IPS DF 6.9 (cell line): ENCODE measurements at places on chromosomes 16 and 17.
A peak's percentile ranks its signal among the peaks of the same experiment; 100 is the strongest.

- peak; percentile 75 for DNase-seq
Observed at GRCh38 chr17:40075201-40075941, 12.6 kb downstream of the THRA start.

GRCh38 chr16:10577305-10578202, 2.8 kb downstream of the EMP2 start:
- no peak for DNase-seq

- DNase-seq: no peak
Observed at GRCh38 chr17:3974980-3975379, 10.7 kb upstream of the ATP2A3 start.

DNA sequence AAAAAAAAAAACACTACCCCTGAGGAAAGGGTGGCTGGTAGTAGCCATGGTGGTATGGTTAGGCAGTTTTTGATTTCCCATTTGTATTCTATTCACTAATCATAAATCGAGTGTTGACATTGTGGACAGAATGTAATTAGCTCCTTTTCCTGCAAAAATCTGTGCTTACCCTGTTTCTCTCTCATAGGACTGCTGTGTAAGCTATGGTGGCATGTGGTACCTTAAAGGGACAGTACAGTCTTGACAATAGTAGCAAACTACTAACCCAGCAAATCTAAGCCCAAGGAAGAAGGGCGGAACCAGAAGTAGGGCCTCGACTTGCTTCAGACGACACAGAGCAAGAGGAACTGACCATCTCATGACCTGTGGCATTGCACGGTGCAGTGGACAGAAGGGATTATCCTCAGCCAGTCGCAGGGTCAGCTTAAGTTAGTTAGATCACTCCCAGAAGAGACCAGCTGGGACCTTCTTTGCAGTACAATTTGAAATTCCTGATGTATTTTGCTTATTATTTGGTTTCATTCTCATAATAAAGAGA, 36.3 kb downstream of the POLR3E start:
- DNase-seq: no peak

DNA sequence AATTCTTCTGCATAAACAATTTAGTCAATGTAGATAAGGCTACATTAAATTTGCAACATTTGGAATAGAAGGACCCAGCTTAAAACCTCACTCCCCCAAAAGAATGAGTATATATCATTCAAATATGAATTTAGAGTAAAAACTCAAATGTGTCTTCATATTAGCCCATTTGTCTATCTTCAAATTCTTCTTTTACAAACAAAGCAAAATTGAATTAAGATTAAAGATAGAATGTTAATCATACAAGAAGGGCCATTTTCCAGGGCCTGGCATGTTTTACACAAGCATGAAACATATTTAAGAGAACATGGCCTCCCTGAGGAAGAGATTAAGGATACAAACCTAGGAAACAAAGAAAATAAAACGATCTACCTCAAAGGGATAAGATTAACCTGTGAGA, 8.4 kb downstream of the TOX3 start:
- no peak for DNase-seq

DNA sequence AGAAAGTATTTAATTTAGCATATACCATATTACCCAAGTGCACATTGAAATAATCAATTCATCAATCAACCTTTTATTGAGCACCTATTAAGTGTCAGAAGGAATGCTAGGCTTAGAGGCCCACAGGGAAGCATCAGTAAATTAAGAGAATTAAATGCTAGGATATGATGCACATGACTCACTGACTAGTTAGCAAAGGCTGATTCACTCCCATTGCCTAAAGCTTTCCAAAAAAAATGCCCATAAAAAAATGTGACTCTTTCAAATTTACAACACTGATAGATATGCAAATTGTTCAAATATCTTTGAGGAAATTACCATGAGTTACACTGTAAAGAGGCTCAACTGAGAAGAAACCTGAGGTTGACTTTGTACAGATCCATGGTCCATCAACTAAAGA, 883.3 kb downstream of the CDH11 start:
- DNase-seq: no peak

DNA sequence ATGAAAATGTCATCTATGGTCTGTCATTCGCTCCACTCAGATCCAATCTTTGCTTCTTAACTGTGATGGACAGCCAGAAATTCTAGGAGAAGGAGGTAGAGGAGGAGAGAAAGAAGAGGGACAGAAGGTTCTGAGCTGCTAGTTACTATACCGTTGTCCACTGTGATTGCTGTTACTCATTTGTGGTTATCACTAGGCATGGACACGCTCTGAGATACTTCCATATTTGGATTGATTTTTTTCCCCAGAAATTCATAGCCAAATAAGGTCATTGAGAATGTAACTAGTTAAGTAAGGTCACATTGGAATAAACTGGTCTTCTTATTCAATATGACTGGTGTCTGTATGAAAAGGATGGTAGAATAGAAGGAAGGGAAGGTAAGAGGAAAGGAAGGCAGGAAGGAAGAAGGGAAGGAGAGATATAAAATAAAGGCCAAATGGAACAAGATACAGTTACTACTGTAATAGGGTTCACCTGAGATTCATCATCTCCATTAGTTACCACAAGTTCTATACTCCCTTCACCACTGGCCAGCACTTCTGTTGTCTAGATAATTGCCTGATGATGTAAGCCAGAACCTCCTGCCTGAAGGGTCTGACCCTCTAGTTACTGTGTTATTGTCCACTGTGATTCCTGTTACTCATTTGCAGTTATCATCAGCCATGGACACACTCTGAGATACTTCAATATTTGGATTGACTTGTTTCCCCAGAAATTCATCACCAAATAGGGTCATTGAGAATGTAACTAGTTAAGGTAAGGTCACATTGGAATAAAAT, 2.9 kb downstream of the KRTAP9-7 start:
- no peak for DNase-seq

- no peak for DNase-seq
Observed at GRCh38 chr16:50254072-50254471, 12.3 kb upstream of the ADCY7 start.

- no peak for DNase-seq
Observed at GRCh38 chr17:68019336-68019674, 16.2 kb upstream of the KPNA2 start.

- no peak for DNase-seq
Observed at GRCh38 chr16:51442141-51442870, 291.2 kb upstream of the SALL1 start.

DNA sequence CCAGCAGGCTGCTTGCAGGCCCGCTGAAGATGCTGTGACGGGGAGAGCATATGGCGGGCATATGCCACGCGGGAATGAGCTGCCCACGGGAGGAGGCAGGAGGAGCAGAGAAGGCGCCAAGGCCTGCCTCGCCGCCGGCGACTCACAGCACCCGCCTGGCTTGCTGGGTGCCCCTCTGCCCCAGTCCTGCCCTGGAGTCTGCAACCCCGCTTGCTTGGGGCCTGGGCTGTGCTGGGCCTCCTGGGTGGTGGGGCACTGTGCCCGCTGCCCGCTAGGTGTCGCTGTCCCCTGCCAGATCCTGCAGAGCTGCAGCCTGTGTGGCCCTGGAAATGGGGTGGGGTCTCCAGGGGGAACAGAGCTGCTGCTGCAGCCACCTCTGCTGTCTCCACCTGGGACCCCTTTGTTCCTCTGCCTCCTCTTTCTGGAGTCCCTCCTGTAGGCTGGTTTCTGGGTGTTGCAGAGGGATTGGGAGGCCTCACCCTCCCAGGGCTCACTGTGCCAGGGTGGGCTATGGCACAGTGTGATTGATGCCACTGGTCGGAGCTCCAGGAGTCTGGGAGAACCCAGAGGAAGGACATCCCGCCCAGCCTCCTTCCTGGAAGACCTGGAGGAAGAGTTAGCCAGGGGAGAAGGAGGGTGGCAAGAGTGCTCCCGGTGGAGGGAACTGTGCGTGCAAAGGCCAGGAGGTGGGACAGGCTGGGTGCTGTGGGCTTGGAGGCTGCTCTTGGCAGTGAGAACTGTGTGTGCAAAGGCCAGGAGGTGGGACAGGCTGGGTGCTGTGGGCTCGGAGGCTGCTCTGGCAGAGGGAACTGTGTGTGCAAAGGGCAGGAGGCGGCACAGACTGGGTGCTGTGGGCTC, 141.0 kb upstream of the CIBAR2 start:
- DNase-seq: no peak

GRCh38 chr16:785563-786535, 2.3 kb downstream of the RPUSD1 start:
- DNase-seq: peak; percentile 47

- DNase-seq: no peak
Observed at GRCh38 chr17:29181226-29181625, 1.0 kb upstream of the MYO18A start.

GRCh38 chr16:66511602-66512271, 38.2 kb downstream of the TK2 start:
- DNase-seq: no peak

DNA sequence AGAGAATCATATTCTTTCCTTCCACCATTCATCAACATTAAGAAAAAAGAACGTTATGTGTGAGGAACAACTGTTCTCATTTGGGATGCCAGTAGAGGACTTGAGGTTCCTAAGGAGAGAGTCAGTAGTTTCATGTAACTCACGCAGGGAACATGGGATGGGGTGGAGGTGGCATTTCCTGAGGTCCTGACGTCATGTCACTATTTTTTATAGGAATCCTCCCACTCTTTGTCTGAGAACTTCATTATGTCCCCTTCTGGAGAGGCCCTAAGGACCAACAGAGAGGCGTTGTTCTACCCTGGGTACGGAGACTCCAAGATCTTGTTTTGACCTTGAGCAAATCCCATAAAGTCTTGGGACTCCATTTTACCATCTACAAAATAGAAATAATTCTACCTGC, 211.7 kb upstream of the SOX9 start:
- DNase-seq: no peak

DNA sequence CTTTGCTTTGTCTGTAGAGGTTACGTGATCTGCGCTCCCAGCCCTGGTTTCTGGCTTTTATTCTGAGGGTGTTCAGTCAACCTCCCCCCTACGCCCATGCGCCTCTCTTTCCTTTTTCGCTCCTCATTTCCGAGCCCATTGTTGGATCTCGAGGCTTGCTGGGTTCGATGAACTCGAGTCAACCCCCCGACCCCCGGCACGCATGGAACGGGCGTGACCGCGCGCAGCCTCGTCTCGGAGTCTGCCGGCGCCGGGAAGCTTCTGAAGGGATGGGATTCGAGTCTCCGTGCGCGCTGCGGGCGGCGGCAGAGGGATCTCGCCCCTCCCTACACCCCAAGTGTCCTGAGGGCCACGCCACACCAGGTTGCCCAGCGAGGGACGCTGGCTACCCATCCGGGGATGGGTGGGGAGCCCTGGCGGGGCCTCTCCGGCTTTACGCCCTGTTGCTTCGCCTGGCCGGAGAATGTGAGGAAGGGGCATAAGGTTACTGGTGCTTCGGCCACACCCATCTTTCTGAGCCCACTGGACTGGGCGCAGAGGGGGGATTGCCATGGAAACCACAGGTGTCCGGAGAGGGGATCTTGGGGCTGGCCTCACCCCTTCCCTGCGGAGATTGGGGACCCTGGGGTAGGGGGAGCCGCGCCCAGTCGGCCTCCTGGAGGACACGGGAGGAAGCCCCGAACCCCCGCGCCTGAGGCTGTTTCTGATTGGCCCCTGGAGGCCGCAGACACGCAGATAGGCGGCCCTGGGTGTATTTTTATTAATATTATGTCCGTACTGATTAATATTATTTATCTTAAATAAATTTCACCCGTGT, 1.8 kb downstream of the MAPT start:
- no peak for DNase-seq

DNA sequence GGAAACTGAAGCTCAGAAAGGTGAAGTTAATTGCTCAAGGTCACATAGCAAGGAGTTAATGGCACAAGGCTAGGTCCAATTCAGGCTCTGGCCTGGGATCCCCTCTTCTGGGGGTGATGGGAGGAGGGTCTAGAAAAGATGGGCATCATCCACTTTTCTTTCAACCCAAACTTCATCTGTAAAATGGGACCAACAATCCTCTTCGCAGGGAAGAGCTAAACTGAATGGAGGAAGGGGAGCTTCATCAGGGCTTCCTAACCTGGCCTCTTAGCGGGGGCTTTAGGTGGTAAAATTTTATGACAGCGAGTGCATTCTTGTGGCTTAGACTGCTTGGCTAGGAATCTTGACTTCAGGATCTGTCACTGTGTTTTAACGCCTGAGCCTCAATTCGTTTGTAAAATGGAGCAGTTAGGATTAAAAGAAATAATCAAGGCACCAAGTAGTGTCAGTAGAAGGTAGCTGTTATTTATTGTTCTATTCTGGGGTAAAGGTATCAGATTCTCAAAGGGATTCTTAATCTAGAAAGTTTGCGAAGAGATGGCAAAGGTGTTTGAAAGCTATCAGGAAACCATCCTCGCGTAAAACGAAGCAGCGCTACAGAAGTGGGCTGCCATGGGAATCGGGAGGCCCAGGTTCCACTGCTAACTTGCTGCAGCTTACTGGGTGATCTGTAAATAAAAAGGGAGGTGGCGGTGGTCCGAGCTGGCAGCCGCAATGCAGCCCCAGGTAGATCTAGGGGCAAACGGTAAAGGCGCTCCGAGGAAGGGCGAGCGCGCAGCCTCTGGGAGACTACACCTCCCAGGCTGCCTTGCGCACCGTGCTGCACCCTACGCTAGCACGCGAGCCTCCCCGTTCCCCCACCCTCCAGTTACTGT, 1.5 kb upstream of the SRCAP start:
- DNase-seq: no peak

DNA sequence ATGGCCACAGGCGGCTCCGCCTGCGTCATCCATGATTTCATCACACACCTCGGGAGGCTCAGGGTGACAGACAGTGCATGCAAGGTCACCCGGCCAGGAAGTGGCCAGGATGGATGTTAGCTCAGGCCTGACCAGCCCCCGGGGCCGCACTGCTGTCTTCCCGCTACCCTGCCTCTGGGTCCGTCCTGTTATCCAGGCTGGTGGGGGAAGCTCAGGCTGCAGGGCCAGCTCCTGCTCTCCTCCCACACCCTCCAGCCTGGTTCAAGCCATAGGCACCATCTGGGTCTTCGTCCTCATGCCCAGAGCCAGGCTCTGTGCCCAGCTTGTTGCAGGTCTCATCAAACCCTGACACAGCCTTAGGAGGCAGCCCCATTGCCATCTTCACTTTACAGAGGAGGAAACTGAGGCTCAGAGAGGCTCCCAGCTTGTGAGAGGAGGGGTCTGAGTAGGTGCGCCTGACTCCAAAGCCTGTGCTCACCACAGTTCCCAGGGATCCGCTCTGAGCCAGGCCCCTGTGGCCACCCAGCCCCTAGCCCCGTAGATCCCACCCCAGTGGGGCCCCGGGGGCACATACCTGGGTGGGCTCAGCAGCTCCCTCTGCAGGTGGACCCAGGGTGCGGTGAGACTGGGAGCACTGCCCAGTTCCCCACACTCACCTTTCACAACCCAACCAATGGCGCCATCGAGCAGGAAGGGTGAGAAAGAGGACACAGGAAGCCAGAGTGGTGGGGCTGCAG, 412 bp upstream of the ADGRG3 start:
- no peak for DNase-seq

- no peak for DNase-seq
Observed at GRCh38 chr16:17466876-17467275, 3.9 kb downstream of the XYLT1 start.

- no peak for DNase-seq
Observed at GRCh38 chr17:78763561-78763960, 18.5 kb downstream of the CYTH1 start.

- no peak for DNase-seq
Observed at GRCh38 chr17:55120651-55121050, 144.1 kb upstream of the HLF start.

GRCh38 chr16:22763437-22764080, 50.4 kb upstream of the HS3ST2 start:
- no peak for DNase-seq
